ENCODE measurements at places on chromosomes 4 and X. TPM values are rescaled to one million over a fixed set of nuclear protein-coding genes. Genes with fewer than 3 reads are reported as not detected.
A peak's percentile ranks its signal among the peaks of the same experiment; 100 is the strongest.

SPANXN2 gene
- not detected for total RNA-seq

GRCh38 chr4:115850799-115851509 is 737.5 kb upstream of the NDST4 start:
- H3K27ac ChIP-seq: no peak overlapping the region
- H3K4me3 ChIP-seq: no peak overlapping the region
- H3K4me1 ChIP-seq: no peaks in the 10 kb centered on the region
- H3K36me3 ChIP-seq: no peaks in the 10 kb centered on the region

FRMD7 gene
- 1.3 TPM for total RNA-seq

DNA sequence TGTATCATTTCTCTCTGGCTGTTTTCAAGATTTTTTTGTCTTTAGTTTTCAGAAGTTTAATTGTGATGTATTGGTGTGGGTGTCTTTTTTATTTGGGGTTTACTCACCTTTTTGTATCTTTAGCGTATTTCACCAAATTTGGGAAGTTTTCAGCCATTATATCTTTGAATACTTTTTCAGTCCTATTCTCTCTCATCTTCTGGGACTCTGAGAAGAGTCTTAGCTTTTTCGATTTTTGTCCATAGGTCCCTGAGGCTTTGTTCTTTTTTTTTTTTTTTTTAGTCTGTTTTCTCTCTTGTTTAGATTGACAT is 23.8 kb downstream of the KDM6A start:
- no peak overlapping the region for H3K27ac ChIP-seq
- H3K4me3 ChIP-seq: no peak overlapping the region
- H3K27me3 ChIP-seq: no peaks in the 10 kb centered on the region
- no peaks in the 10 kb centered on the region for H3K4me1 ChIP-seq

DNA sequence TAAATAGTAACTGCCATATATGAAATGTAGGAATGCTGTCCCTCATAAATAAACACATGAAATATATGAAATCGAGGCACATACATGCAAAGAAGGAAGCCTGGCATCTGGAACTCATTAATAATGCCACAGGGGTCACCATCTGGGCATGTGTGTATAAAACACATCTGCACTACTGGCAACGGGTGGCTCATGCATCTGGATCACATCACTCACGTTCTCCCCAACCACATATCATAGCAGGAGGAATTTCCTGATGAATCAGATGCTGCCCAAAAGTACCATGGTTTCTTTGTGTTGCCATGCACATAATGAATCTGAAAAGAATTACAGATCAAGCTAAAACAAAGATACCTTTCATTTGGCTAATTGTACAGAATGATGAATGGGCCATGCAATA is 28.6 kb downstream of the RNF175 start:
- H3K27me3 ChIP-seq: no peaks in the 10 kb centered on the region
- no peaks in the 10 kb centered on the region for H3K36me3 ChIP-seq
- H3K4me1 ChIP-seq: no peaks in the 10 kb centered on the region
- peak; percentile 47 for DNase-seq
- no peak overlapping the region for H3K27ac ChIP-seq

CT45A1 gene
- total RNA-seq: 0.13 TPM

NUDT10 gene
- total RNA-seq: 1.3 TPM

DNA sequence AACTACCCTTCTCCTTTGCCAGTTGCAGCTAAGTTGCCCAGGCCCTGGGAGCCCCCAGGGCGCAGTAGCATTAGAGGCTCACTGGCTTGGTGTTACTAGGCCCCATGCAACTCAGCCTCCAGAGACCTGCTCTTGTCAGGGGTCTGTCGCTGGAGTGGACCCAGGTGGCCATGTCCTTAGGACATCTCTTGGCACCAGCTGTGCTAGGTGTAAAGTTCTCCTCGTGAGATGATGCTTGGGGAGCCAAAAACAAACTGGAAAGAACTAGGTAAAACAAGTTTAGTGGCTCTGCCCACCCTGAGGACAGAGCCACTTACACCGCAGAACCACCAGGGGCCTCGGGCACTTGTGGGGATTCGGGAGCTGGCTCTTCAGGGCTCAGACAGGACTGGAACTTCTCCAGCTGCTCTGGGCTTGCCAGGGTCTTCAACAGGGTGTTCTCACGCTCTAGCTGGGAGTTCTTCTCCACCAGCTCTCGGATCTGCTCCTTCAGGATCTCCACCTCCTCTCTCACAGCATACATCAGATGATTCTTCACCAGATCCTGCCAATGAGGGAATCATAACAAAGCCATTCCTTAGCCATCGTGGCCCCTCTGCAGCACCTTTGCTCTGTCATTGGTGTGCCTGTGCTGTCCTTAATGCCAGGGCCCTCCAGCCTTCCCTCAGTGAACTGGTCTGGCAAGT is 61.2 kb downstream of the TSC22D3 start:
- H3K27me3 ChIP-seq: peaks cover 53% of the 10 kb centered on the region
- peaks cover 41% of the 10 kb centered on the region for H3K4me1 ChIP-seq
- no peak overlapping the region for H3K4me3 ChIP-seq
- no peak for DNase-seq
- peaks cover 7% of the 10 kb centered on the region for H3K36me3 ChIP-seq

CCDC158 gene
- 0.18 TPM for total RNA-seq

FGFR3 gene
- total RNA-seq: 0.89 TPM

CTSO gene
- total RNA-seq: 21.6 TPM
